Fibroblast of mammary gland (primary cell): ENCODE measurements at places on chromosomes 11 and 22.

GRCh38 chr22:45538281-45538680 lies 35.6 kb downstream of the FBLN1 start:
- DNase-seq, result no peak

DNA sequence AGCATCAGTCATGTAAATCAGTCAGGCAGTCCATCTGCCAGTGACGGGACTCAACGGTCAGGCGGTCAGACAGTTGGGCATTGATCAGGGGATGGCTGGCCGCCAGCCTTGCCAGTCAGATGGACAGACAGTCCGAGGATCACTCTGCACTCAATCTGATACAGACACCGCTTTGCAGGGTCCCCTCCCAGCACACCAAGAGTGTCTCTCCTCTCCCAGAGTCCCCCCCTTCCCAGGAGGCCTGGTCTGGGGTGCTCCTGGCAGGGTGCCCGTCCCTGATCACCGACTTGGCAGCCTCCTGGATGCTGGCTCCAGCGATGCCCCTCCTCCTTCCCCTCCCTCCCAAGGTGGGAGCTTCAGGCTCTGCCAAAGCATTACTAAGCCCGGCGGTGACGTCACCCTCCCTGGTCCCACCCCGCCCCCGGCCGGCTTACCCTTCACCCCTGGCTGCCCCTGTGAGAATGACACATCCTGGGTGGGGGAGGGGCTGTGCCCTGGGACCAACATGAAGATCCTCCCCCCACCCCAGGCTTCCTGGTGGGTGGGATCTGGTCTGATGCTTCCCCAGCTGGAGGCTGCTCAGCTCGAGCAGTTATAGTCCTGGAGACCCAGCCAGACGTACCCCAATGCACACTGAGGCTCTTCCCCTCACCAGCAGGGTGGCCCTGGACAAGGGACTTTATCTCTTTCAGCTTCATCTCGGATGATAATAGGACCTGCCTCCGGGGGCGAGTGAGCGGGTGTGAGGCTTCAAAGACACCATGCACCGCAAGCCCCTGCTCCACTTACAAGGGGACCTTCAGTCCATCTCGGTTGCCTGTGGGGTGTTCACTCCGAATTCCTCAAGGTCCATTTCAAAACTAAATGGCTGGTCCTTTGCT lies 69.2 kb downstream of the CD82 start:
- DNase-seq, result peak; percentile 86

- no peak for DNase-seq
Observed at GRCh38 chr22:47805394-47805935, 1043.0 kb downstream of the TBC1D22A start.

- DNase-seq, result no peak
Observed at GRCh38 chr11:30585892-30586250, 282 bp downstream of the MPPED2 start.

DNA sequence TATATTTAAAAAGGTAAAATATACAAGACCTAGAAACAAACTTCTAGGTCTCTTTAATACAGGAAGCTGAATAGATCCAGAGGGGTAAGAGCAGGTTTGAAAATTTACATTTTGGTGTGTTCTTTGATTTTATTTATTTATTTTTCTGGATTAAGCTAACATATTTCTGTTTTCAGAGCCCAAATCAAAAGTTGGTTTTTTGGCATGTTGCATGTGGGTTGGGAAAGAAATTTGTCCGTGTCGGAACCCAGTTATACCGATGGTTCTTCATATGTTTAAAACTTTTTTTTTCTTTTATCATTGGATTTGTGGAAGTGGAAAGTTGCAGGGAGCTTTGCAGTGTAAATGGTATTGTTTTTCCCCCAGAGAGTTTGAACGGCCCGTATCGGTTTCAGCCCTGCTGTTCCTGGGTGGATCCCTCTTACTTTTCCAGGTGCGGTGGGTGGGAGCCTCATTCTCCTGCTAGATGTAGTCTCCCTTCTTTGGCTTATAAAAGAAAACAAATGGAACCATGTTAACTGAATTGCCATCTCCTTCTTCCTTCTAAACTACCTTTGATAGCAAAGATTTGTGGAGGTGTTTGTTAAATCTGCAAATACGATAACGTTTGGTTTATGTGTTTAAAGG lies 746 bp downstream of the CTNND1 start:
- DNase-seq, result no peak

DNA sequence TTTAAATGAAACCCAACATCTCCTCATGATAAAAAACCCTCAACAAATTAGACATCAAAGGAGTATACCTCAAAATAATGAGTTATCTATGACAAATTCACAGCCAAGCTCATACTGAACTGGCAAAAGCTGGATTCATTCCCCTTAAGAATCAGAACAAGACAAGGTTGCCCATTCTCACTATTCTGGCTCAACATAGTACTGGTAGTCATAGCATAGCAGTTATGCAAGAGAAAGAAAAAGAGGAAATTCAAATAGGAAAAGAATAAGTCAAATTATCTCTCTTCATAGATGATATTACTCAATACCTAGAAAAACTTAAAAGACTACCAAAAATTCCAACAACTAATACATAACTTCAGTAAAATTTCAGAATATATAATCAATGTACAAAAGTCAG lies 29.4 kb upstream of the XKR3 start:
- no peak for DNase-seq
